ENCODE measurements at places on chromosomes 7 and 10. TPM values are rescaled to one million over a fixed set of nuclear protein-coding genes. Genes with fewer than 3 reads are reported as not detected.

The AQP1 gene
- not detected for total RNA-seq

DNA sequence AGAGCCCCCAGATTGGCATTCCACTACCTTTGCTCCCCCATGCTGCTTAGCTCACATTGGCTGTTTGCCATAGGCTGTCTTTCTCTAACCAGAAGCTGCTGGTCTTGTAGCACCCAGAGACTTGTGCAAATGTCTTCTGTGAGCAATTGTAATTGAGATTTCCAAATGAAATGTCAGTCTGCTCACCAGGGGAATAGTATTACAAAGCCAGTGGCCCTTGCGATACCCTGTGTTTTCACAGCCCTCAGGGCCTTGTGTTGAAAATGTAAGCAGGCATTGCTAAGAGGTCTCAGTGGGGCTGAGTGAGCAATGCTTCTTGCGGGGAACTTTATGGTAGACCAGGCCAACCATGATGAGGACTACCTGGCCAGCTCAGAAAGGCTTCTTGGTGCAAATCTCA is 746.5 kb downstream of the LRMDA start:
- H3K27ac ChIP-seq = no peak overlapping the region
- H3K36me3 ChIP-seq = no peaks in the 10 kb centered on the region
- DNase-seq = no peak

DNA sequence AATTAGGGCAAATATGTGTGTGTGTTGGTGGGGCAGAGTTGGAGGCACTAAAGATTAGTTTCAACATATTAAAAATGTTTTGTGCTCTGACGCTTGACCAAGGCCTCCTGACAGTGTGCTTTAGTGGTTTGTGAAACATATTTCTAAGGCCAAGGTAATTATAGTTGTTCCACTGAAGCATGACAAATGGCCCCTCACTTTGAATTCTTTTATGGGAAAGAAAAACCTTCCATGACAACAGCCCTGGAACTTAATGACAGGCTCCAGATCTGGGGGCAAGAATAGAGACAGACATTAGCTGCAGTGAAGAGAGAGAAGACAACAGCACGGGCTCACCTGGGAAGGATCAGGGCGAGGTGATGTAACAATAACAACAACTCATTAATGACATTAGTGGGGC is 155.8 kb downstream of the CHN2 start:
- H3K36me3 ChIP-seq = no peaks in the 10 kb centered on the region
- no peaks in the 10 kb centered on the region for H3K4me1 ChIP-seq
- no peak overlapping the region for H3K4me3 ChIP-seq

DNA sequence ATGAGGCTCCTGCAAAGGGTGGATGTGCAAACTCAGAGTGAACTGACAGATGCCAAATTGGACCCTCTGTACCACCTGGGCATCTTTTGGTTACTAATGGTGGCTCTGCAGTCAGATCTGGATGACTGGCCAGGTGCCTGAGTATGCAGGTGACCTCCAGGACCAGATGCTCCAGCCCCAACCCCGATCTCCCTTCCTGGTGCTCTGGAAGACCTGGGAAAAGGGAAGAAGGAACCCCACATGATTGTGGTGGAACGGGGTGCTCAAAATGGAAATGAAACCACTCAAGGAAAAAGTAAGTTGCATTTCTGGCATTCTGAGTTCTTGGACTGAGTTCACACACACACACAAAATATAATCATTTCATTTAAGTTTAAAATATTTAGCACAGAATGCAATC is 9.8 kb upstream of the AEBP1 start:
- H3K4me3 ChIP-seq = no peak overlapping the region
- H3K27ac ChIP-seq = no peak overlapping the region
- H3K36me3 ChIP-seq = no peaks in the 10 kb centered on the region
- DNase-seq = no peak
- peaks cover 2% of the 10 kb centered on the region for H3K27me3 ChIP-seq

- H3K4me3 ChIP-seq = no peak overlapping the region
- H3K4me1 ChIP-seq = no peaks in the 10 kb centered on the region
- peaks cover 72% of the 10 kb centered on the region for H3K36me3 ChIP-seq
- H3K27me3 ChIP-seq = no peaks in the 10 kb centered on the region
Measured at GRCh38 chr7:128770233-128770632, 5.4 kb downstream of the OPN1SW start.

- DNase-seq = no peak
- no peaks in the 10 kb centered on the region for H3K36me3 ChIP-seq
- no peak overlapping the region for H3K4me3 ChIP-seq
Measured at GRCh38 chr7:51034521-51035264, 252.0 kb upstream of the GRB10 start.

DNA sequence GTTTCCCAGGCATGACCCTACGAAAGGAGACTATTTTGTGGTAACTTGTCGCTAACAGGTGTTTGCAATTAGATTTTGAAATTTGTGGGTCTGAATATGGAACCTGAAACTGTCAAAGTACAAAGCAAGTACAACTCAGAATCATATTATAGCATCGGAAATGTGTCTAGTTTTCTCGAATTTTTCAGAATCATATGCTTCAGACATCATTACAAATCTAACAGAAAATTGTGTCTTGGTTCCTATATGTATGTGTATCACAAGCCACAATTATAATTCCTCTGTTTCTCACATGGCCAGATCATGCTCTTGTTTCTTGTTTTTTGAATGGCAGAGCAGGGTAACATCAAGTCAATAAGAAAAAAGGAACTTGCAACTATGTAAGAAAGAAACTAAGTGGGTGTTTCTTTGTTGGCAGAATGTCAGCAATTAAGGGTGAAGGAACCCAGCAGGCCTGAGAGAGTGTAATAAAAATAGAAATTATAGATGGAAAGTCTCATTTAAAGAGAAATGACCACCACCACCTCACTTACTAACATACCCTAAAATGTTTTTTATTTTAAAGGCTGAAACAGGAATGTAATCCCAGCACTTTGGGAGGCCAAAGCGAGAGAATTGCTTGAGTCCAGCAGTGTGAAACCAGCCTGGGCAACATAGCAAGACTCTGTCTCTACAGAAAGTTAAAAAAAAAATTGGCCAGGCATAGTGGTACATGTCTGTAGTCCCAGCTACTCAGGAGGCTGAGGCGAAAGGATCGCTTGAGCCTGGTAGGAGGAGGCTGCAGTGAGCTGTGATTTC is 51.3 kb downstream of the PRTFDC1 start:
- H3K36me3 ChIP-seq = peaks cover 28% of the 10 kb centered on the region
- no peak overlapping the region for H3K4me3 ChIP-seq
- H3K27me3 ChIP-seq = no peaks in the 10 kb centered on the region

GRCh38 chr7:107581387-107582013 is 1.5 kb downstream of the BCAP29 start:
- H3K4me1 ChIP-seq = peaks cover 22% of the 10 kb centered on the region
- H3K36me3 ChIP-seq = peaks cover 22% of the 10 kb centered on the region
- H3K27ac ChIP-seq = no peak overlapping the region
- no peaks in the 10 kb centered on the region for H3K27me3 ChIP-seq
- H3K4me3 ChIP-seq = peak overlapping the region; percentile 90
- no peak for DNase-seq

Measured in activated CD8-positive, alpha-beta T cell treated with anti-CD3 and anti-CD28 coated beads, Interleukin-2, amount 10 ng/mL, durations not matched to agents 7 days and 5 days (primary cell).